ENCODE measurements at places on chromosomes 12 and 14. TPM values are rescaled to one million over a fixed set of nuclear protein-coding genes. Genes with fewer than 3 reads are reported as not detected.

OR6C65 gene
- not detected for total RNA-seq

SPATA7 gene
- total RNA-seq: 20.1 TPM

IKZF4 gene
- total RNA-seq: 7.9 TPM

NXPH4 gene
- total RNA-seq: 1.8 TPM

RNASE2 gene
- total RNA-seq: not detected

FSCB gene
- not detected for total RNA-seq

FAM181A gene
- 7.1 TPM for total RNA-seq

VRTN gene
- total RNA-seq: not detected

CLEC4D gene
- 0.25 TPM for total RNA-seq

COX6A1 gene
- total RNA-seq: 707 TPM

CFAP251 gene
- 2.3 TPM for total RNA-seq

HOXC6 gene
- 21.4 TPM for total RNA-seq

VWF gene
- 0.58 TPM for total RNA-seq

CGRRF1 gene
- 18.6 TPM for total RNA-seq

INHBE gene
- 0.41 TPM for total RNA-seq

CNPY2 gene
- total RNA-seq: 203 TPM

KCNK13 gene
- not detected for total RNA-seq

IL26 gene
- total RNA-seq: not detected

CLEC2B gene
- total RNA-seq: 84.1 TPM

MMP19 gene
- 0.50 TPM for total RNA-seq

COPZ1 gene
- 131 TPM for total RNA-seq

CD163L1 gene
- total RNA-seq: 171 TPM

WSCD2 gene
- total RNA-seq: 0.11 TPM

All from motor neuron (in vitro differentiated cells).